ENCODE measurements at places on chromosomes 7 and 10. TPM values are rescaled to one million over a fixed set of nuclear protein-coding genes. Genes with fewer than 3 reads are reported as not detected.
A peak's percentile ranks its signal among the peaks of the same experiment; 100 is the strongest.

DNA sequence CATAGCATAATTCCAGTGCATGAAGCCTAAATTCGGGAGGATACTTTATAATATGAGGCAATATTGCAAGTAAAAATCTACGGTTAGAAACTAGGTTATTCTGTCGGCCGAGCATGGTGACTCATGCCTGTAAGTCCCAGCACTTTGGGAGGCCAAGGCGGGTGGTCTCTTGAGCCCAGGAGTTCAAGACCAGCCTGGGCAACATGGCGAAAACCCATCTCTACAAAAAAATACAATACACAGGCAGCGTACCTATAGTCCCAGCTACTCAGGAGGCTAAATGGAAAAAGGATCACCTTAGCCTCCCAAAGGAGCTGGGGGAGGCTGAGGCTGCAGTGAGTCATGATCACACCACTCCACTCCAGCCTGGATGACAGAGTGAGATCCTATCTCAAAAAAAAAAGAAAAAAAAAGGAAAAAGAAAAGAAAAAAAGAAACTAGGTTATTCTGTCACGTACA lies 14.2 kb downstream of the SKAP2 start:
- no peak for DNase-seq

- peak; percentile 84 for DNase-seq
Measured at GRCh38 chr7:26291699-26292538, at the start of gene SNX10. Gene SNX10, plus strand, starts transcription at chr7:26291862. Its CDS starts 54,581 bp downstream, at chr7:26346443.

GRCh38 chr7:111282626-111283025 lies 191.7 kb downstream of the LRRN3 start:
- DNase-seq, result no peak

The RADIL gene
- 25.3 TPM for total RNA-seq

The PAX2 gene
- total RNA-seq, result not detected

Measured in SK-MEL-5 (cell line).